GM23338 (cell line): ENCODE measurements at places on chromosomes 7 and 10.

GRCh38 chr7:70008466-70008865 lies 410.2 kb downstream of the AUTS2 start:
- H3K4me1 ChIP-seq, result peaks cover 12% of the 10 kb centered on the region
- DNase-seq, result no peak
- H3K27me3 ChIP-seq, result no peaks in the 10 kb centered on the region
- no peaks in the 10 kb centered on the region for H3K36me3 ChIP-seq

DNA sequence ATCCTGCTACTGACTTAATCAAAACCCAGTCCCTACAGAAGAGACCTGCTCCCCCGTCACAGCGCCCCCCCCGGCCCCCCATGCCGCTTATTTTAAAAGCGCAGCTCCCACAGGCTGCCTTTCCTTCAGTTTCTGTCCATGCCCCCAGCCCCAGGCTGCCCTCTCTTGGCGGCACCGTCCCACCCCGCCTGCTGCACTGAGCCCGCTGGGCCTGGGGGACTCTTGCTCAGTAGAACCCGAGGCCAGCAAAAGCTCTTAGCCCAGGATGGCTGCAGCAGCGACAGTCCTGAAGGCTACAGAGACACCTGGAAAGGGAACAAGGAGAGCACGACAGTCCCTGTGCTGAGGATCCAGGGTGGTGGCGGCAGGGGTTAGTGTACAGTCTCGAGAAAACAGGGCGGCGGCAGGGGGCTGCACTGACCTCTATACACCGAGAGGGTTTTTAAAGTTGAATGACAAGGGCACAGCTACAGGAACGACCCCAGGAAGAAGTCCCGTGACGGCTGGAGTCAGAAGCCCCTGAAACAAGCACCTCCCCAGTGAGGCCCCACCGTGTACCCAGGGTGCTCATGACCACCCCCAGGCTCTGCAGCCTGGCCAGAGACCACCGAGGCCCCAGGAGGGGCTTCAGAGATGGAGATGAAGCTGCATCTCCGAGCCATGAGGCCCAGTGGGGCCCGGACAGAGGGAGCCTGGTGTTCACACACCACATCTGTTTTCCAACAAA lies 54.4 kb downstream of the ZRANB1 start:
- H3K4me1 ChIP-seq, result no peaks in the 10 kb centered on the region; the same call in 1 of the 2 replicates
- H3K36me3 ChIP-seq, result peaks cover 24% of the 10 kb centered on the region
- H3K27ac ChIP-seq, result no peak overlapping the region
- H3K4me3 ChIP-seq, result no peak overlapping the region
- H3K27me3 ChIP-seq, result no peaks in the 10 kb centered on the region

DNA sequence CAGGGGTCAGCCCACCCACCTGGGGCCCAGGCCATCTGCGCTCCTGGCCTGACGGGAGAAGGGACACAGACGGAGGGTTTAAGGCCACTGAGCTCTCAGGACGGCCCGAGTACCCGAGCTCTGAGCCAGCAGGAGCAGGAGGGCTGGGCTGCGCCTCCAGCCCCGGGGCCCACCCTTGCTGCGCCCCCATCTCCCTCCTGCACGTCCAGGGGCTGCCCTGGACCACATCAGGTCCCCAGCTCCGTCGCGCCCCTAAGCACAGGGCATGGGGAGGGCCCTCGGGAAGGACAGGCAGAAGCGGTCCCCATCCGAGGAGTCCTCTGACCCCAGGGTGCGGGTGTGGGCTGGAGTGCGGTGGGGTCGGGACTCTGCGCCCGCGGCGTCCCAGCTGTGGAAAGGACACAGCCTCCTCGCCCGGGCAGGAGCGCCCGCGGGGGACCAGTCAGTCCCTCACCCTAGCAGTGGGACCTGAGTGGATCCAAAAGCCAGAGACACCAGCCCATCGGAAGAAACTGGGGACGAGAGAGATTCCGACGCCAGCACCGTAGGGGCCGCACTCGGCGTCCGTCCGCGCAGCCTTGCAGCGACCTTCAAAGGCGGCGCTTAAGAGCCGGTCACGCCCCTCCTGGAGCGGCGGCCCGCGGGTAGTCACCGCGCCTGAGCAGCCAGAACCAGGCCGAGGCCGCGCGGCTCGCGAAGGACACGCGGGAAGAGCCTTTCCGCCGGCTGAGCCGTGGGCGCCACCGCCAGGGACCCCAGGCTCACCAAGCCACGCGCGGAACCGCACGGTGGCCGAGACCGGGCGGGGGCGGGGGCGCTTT lies 15.9 kb downstream of the CAMK2B start:
- no peaks in the 10 kb centered on the region for H3K36me3 ChIP-seq
- DNase-seq, result peak; percentile 84
- H3K27me3 ChIP-seq, result peaks cover 39% of the 10 kb centered on the region
- H3K4me1 ChIP-seq, result no peaks in the 10 kb centered on the region

- H3K27me3 ChIP-seq, result no peaks in the 10 kb centered on the region
- no peaks in the 10 kb centered on the region for H3K4me1 ChIP-seq
- no peak overlapping the region for H3K4me3 ChIP-seq
- H3K36me3 ChIP-seq, result no peaks in the 10 kb centered on the region
- no peak overlapping the region for H3K27ac ChIP-seq
These were observed 98.6 kb downstream of the GRK5 start for GRCh38 chr10:119305860-119306513.

- no peaks in the 10 kb centered on the region for H3K36me3 ChIP-seq
- DNase-seq, result no peak
- H3K27me3 ChIP-seq, result no peaks in the 10 kb centered on the region
These were observed 112.0 kb downstream of the PFKFB3 start for GRCh38 chr10:6314620-6315205.

DNA sequence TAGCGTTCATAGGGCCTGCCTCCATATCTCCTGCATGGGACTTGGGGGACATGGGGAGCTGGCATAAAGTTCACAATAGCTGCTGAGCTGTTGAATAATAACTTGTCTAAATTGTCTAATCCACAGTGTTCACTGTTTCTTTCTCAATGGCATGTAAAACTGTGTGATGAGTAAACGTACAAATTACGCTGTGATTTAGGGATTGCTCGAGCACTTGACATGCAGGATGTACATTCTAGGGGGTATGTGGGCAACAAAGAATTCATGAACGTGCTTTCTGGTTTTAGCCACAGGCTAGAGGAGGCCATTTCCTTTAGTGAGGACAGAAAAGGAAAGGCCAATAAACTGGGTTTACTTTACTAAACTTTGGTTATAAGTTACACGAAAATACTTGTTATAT lies 534.2 kb upstream of the ZWINT start:
- no peak overlapping the region for H3K4me3 ChIP-seq
- no peaks in the 10 kb centered on the region for H3K4me1 ChIP-seq
- no peak overlapping the region for H3K27ac ChIP-seq
- no peaks in the 10 kb centered on the region for H3K27me3 ChIP-seq
- no peaks in the 10 kb centered on the region for H3K36me3 ChIP-seq

DNA sequence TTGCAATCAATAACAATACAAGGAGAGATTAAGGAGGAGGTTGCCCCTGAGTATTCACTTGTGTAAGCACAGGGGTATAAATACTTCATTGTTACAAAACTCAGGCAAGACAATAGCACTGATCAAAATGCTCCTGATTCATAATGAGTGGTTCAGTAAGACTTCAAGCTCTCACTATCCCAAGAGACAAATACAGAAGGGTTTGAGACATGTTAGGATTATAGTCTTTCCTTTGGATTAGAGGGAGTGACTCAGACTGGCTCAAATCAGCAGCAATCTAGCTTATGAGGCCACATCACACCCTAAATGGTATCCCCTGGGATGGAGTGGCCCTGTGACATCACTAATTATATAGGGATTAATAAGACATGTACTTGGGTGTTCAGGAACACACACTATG lies 167.2 kb upstream of the HGF start:
- no peak for DNase-seq
- no peak overlapping the region for H3K4me3 ChIP-seq
- H3K27ac ChIP-seq, result no peak overlapping the region

DNA sequence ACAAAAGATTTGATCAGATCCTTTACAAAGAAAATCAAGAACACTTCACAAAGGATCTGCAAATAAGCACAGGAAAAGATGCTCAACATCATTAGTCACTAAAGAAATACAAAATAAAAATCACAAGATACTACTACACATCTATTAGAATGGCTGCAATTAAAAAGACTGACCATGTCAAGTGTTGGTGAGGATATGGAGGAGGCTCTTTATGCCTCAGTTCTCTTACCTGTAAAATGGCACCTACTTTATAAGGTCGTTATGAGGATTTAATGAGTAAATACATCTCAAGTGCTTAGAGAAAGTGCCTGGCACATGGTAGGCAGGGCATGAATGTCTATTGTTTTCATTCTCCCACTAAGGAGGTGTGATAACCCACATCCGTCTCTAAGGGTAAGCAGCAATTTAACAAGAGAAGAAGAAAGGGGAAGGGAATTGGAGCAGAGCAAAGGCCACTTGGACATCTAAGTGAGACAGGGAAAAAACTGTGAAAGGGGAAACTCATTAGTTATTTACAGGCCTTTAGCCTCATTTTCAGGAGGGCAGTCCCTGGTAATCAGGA lies 157.5 kb upstream of the NFE2L3 start:
- no peaks in the 10 kb centered on the region for H3K36me3 ChIP-seq
- H3K4me3 ChIP-seq, result no peak overlapping the region
- DNase-seq, result no peak
- H3K27ac ChIP-seq, result no peak overlapping the region
- H3K4me1 ChIP-seq, result no peaks in the 10 kb centered on the region
- H3K27me3 ChIP-seq, result no peaks in the 10 kb centered on the region

GRCh38 chr10:102460836-102461186 lies 9.5 kb upstream of the C10orf95 start:
- no peak for DNase-seq
- H3K4me3 ChIP-seq, result peak overlapping the region; percentile 85; the same call in 1 of the 2 replicates
- peaks cover 4% of the 10 kb centered on the region; the same call in 1 of the 2 replicates for H3K36me3 ChIP-seq
- peak overlapping the region; percentile 68 for H3K27ac ChIP-seq
- H3K27me3 ChIP-seq, result peaks cover 5% of the 10 kb centered on the region; the same call in 1 of the 2 replicates

GRCh38 chr7:41693150-41693997 lies 9.5 kb downstream of the INHBA start:
- H3K27me3 ChIP-seq, result no peaks in the 10 kb centered on the region
- H3K4me3 ChIP-seq, result no peak overlapping the region
- H3K36me3 ChIP-seq, result no peaks in the 10 kb centered on the region
- DNase-seq, result no peak
- peaks cover 53% of the 10 kb centered on the region for H3K4me1 ChIP-seq

GRCh38 chr10:78890506-78890905 lies 178.3 kb upstream of the ZMIZ1 start:
- DNase-seq, result no peak
- no peaks in the 10 kb centered on the region for H3K27me3 ChIP-seq
- H3K36me3 ChIP-seq, result no peaks in the 10 kb centered on the region
- no peaks in the 10 kb centered on the region; the same call in 1 of the 2 replicates for H3K4me1 ChIP-seq

DNA sequence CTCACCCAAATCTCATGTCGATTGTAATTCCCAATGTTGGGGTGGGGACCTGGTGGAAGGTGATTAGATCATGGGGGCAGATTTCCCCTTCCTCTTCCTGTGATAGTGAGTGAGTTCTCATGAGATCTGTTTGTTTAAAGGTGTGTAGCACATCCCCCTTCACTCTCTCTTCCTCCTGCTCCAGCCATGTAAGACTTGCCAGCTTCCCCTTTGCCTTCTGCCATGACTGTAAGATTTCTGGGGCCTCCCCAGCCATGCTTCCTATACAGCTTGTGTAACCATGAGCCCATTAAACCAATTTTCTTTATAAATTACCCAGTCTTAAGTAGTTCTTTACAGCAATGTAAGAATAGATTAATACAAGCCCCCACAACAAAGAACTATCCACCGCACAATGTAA lies 109.9 kb upstream of the JAZF1 start:
- DNase-seq, result no peak
- H3K27me3 ChIP-seq, result no peaks in the 10 kb centered on the region
- H3K36me3 ChIP-seq, result no peaks in the 10 kb centered on the region
- H3K27ac ChIP-seq, result peak overlapping the region; percentile 94
- H3K4me1 ChIP-seq, result peaks cover 37% of the 10 kb centered on the region

GRCh38 chr7:90717296-90718060 lies 121.4 kb downstream of the CDK14 start:
- no peaks in the 10 kb centered on the region; the same call in 1 of the 2 replicates for H3K36me3 ChIP-seq
- H3K4me1 ChIP-seq, result peaks cover 9% of the 10 kb centered on the region
- DNase-seq, result no peak
- H3K27ac ChIP-seq, result no peak overlapping the region

GRCh38 chr7:107944411-107945169 lies 53.6 kb downstream of the DLD start:
- DNase-seq, result no peak
- no peak overlapping the region for H3K4me3 ChIP-seq
- peaks cover 10% of the 10 kb centered on the region for H3K36me3 ChIP-seq
- no peaks in the 10 kb centered on the region for H3K27me3 ChIP-seq
- no peak overlapping the region for H3K27ac ChIP-seq
- no peaks in the 10 kb centered on the region for H3K4me1 ChIP-seq

- no peaks in the 10 kb centered on the region for H3K4me1 ChIP-seq
- DNase-seq, result no peak
- H3K27me3 ChIP-seq, result no peaks in the 10 kb centered on the region
- no peak overlapping the region for H3K4me3 ChIP-seq
- H3K36me3 ChIP-seq, result no peaks in the 10 kb centered on the region
These were observed 315.6 kb downstream of the GRM8 start for GRCh38 chr7:126937171-126937570.

DNA sequence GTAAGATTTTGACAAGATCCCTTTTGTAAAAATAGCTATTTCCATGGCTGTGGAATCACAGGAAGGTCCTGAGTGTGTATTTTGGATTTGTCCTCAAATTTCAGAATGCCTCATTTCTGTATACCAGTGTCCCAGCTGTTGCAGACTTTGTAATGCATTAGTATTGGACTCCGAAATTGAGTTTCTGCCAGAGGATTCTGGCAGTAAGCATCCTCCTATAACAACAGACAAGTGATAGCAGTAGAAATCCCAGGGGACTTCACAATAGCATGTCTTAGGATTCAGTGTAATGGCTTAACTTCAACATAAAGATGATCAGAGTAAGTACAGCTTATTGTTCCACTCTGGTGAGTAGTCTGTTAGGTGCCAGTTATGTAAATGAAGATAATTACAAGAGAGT lies 104.6 kb downstream of the FOXP2 start:
- no peak overlapping the region for H3K27ac ChIP-seq
- H3K4me3 ChIP-seq, result no peak overlapping the region
- no peaks in the 10 kb centered on the region for H3K27me3 ChIP-seq
- DNase-seq, result no peak
- H3K4me1 ChIP-seq, result no peaks in the 10 kb centered on the region

DNA sequence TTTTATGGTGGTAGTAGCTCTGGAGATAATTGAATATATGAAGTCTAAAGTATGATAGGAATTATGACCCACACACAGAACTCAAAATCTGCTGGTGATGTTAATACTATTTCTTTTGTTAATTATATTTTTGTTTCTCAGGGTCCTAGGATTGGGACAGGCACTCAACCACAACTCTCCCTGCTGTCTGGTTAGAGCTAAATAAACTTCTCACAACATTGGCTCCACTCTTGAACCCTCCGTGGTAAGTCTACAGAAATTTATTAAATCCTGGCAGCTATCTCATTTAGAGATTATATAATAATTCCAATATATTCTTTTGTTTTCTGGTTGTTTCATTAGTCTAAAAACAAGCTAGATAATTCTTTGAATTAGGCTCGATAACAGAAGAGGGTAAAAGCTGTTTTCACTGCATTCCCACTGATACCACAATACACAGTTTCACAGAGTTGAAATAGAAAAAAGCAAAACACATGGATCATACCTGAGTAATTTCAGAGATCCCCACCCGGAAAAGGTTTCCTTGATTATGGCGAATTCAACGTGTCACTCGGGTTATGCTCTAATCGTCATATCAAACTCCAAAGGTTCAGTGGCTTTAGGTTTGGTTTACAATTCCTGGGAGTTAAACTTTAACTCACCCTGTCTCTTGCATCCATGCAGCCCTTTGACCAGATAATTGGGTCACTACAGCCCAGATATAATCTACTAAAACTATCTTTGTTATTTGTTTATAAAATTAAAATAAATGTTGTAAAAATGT lies at the start of gene A1CF:
Gene A1CF (minus strand): TSS at position 531 of the 763 bp plus-strand sequence. CDS start 25,687 bp downstream, outside the sequence.
- no peaks in the 10 kb centered on the region for H3K27me3 ChIP-seq
- no peak within 1 kb of the TSS for H3K4me3 ChIP-seq
- H3K27ac ChIP-seq, result no peak within 1 kb of the TSS
- no peak for DNase-seq
